ENCODE measurements at places on chromosomes 3 and 15.

GRCh38 chr3:137382005-137382594 is 382.0 kb upstream of the SOX14 start:
- DNase-seq: no peak

DNA sequence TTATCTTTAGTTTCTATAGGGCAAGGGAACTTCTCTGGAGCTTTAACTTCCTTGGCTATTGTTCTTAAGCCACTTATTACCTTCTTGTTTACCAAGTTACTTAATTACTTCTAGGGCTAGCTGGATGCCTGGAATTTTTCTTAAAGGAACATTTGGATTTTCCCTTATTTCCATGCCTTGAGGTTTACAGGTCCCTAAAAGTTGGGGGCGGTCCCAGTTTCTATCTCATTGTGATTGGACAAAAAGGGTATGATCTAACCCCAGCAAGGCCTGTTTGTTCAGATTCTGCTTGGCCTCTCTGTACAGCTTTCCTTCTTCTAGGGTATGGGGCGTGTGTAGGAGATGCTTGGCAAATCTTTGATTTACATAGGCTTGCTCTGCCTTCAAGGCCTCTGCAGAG is 17.4 kb downstream of the PDHB start:
- no peak for DNase-seq

DNA sequence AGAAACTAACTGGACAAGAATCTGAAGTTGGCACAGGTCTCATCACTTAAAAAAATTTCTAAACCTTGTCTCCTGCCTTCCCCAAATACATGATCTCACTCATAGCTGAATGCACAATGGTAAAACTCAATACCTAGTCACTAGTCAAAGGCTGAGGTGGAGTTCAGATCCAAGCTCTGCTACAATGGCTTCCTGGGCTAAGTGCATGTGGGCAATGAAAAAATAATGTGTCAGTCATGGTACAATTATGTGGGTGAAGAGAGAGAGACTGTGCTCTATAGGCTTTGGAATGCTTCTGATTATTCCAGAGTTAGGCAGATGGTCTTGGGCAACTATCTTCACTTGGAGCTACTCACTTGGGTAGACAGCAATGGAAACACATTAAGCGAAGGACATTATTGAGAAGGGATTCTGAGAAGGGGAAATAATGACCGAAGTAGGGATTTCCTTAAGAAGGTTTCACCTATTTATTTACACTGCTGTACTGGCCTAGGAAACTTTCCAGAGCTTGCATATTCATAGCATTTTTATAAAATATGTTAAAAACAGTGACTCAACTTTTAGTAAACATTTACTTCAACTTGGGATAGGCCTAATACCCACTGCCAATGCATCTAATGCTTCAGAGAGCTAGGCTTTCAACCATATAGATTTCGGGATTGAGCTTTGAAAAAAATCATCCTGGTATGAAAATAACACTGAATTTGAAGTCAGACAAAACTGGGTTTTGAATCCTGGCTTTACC is 58.7 kb upstream of the PLXND1 start:
- DNase-seq: no peak

GRCh38 chr15:28098766-28099554 is at the start of gene OCA2:
Gene OCA2, minus strand, starts transcription at chr15:28099315. Its CDS starts 17,441 bp downstream, at chr15:28081874.
- peak; percentile 45 for DNase-seq

Data from T follicular helper cell (primary cell).